ENCODE measurements at places on chromosomes 7 and 10.
A peak's percentile ranks its signal among the peaks of the same experiment; 100 is the strongest.

DNA sequence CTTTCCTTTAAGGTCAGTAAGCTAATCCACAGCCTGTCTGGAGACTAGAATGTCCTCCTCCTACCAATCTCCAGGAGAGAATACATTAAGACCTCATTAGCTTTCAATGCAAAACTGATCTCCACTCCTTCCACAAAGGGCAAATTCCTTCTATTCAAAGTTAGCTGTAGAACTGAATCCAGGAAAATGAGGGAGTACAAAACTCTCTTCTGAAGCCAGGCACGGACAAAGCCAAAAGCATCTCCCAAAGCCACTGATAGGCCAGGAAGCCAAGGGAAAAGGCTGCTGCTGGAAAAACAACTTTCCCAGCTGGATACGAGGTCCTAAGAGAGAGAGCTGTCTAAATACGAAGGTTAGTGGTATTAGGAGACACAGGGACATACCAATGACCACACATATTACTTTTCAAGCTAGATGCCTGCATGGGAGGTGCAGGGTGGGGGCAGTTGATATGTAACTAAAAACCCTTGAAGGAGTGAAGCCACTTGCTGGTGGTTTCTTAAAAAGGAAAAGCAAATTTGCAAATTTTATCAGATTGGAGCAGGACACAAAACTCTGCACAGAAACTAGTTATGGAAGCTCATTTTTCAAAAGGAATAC, 43.6 kb downstream of the MKX start:
- DNase-seq, result no peak

- no peak for DNase-seq
Measured at GRCh38 chr7:112083776-112084355, 122.3 kb downstream of the DOCK4 start.

GRCh38 chr7:18064242-18064838, 36.7 kb upstream of the PRPS1L1 start:
- DNase-seq, result peak; percentile 55

- no peak for DNase-seq
Measured at GRCh38 chr10:4595719-4596319, 230.2 kb upstream of the AKR1E2 start.

- no peak for DNase-seq
Measured at GRCh38 chr10:4839353-4839752, 13.3 kb downstream of the AKR1E2 start.

DNA sequence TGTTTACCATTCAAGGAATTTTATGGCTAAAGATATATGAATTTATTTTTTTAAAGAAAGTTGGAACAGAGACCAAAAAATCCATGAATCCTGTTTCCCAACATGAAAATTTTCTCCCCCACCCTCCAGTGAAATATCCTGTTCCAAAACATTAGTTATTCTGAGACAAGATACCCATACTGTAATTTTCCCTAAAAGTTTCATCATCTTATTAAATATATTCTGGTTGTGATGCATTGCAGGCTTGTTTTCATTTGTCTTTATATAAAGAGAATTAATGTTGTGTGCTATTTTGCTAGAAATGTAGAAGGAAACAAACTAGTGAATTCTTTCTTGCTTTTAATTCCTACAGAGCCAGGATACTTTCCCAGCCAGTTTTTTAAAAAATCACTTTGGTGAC, 106.6 kb downstream of the EXOC4 start:
- no peak for DNase-seq

DNA sequence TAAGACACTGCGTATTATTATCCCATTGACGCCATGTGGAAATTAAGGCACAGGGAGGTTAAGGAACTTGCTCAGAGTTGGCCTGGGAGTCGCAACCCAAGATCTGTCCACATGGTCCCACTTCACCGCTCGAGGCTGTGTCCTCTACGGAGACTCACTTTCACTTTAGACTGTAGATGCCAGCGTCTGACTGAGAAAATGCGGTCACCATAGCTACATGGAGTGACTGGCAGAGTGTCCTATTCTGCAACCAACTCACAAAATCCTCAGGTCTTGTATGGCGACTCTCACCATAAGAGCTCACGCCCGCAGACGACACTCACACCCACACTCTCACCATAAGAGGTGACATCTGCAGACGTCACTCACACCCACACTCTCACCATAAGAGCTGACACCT, 257.9 kb downstream of the PTPRN2 start:
- no peak for DNase-seq

GRCh38 chr7:38054199-38054598, 123.8 kb upstream of the STARD3NL start:
- no peak for DNase-seq

DNA sequence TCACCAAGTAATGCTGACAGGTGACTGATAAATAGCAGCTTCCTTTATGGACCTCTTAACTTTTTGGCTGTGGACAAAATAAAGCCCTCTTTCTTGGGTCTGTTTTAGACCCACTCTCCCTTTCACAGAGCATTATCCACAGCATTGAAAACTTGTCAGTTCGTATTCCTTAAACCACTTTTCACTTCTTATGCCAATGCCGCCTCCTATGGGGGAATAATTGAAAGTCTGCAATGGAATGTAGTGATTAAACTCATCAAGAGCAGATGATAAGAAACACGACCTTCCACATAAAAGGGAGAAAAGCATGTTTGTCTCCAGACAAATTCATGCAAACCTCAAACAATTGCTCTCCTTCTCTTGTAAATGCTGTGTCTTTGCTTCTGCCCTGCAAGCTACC, 153.4 kb downstream of the SORCS1 start:
- DNase-seq, result no peak

DNA sequence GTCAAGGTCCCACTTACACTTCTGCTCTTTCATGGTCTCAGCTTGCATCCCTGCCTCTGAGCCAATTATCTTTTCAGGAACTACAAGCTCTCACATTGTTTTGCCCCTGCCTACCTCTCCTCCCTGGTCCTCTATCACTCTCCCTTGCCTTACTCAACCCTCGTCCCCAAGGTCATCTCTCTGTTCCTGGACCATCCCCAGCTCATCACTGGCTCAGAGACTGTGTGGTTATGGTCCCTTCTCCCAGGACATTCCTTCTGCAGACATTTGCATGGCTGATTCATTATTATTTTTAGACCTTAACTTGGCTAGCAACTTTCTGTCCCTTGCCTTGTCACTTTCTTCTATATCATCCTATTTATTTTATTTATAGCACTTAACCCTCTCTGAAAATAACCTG, 17.8 kb upstream of the GPAM start:
- no peak for DNase-seq

DNA sequence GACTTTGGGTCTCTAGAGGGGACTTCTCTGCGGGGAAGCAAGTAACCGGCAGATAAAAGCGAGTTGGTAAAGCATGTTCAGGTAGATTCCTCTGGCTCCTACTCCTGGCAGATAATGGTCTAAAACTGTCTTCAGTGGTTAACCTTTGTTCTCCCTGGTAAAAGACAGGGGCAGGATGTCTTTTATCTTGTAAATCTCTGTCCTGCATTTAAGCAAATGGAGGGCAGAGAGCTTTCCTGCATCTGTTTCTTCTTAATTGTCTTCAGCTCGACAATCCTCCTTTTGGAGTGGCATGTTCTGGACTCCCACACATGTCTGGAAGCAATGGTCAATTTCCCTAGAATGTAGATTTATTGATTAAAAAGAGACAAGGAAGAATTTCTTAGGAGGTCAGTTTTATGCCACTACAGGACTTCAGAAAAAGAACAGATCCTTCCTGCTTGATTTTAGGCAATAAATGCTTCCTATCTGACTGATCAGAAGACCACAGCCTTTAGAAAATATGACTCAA, 16.6 kb downstream of the C7orf33 start:
- DNase-seq, result no peak

DNA sequence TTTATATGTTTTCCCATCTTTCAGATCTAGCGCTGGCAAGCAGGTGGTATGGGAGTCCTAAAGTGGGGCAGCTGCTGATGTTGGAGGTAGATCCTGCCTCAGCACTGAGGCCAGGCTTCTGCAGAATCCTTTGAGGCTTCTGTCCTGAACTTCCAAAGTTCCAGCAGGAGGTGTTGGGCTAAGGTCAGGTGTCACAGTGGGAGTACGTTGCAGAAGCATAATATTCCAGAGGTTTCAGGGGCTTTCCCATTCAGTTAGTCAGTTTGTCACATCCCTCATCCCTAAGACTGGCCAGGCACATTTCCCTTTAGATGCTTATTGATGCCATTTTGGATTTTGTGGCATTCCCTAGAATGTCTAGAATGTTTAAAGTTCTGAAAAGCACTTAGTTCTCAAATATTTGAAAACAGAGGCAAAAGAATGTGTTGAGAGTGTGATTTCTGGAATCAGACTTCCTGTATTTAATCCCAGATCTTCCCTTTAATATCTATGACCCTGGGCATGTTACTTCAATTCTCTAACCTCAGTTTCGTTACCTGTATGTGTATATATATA, 319.1 kb upstream of the PHYHIPL start:
- no peak for DNase-seq

- no peak for DNase-seq
Measured at GRCh38 chr10:97327348-97328294, 6.9 kb downstream of the FRAT2 start.

GRCh38 chr7:133353775-133354174, 100.9 kb downstream of the EXOC4 start:
- no peak for DNase-seq

- DNase-seq, result no peak
Measured at GRCh38 chr10:101535949-101536348, 52.1 kb downstream of the POLL start.

GRCh38 chr10:29784175-29784773, 149.5 kb upstream of the SVIL start:
- peak; percentile 98 for DNase-seq

DNA sequence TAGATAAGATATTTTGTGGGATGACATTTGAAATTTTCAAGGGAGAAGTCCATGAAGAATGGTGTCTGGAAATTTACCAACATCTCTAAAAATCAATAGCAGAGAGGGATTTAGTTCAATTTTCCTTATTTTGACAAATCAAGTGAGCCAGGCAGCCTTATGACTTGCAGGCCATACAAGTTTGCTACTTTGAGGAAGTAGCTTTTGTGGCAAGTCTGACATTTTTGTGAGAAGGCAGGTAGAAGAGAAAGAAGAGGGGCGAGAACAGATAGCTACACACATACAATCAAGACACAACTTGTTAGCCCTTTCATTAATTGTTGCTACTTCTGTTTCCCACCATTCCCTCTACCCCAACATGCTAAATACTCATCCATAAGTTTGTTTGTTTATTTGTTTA, 74.5 kb upstream of the OIT3 start:
- no peak for DNase-seq

DNA sequence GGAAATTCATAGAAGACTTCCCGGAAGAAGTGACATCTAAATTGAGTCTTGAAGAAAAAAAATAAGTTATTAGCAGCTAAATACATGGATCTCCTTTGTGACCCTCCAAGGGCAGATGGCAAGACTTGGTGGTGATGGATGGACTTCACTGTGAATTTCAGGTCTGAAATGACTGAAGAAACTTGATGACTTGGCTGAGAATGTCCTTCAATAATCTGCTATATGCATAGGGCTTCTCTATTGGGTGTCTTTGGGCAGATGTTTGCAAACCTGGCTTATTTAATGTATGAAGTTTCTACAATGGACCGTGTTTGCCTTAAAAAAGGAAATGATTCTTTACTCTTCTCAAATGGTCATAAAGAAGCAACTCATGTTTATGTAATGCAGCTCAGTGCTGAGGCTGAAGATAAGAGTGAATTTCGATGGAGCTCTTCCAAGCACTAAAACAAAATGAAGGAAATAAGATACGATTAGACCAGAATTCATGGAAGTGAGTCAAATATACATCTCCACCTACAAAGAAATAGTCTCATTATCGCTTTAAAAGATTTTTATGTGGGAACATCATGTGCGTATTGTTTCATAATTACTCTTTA, 116.6 kb upstream of the WDR11 start:
- DNase-seq, result no peak

GRCh38 chr10:16944402-16944801, 127.2 kb upstream of the RSU1 start:
- DNase-seq, result no peak

GRCh38 chr7:51455086-51455485, 138.5 kb upstream of the COBL start:
- DNase-seq, result no peak

DNA sequence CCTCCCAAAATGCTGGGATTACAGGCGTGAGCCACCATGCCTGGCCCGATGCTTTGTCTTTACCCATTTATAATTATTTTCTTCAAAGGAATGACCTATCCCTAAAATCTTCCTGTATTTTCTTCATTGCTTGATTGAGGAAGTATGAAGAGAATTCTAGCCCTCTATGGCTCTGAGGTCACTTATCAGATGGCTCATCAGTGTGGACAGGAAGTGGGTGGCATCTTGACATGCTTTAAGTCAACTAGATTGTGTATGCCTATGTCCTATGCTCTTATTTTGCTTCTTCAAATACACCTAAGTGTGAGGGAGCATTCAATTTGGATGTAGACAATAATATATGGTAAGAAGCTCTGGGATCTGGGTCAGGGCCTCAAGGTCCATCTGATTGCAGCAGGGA, 1020.5 kb downstream of the LRMDA start:
- DNase-seq, result no peak

GRCh38 chr7:37765872-37766525, 82.4 kb upstream of the NME8 start:
- no peak for DNase-seq

DNA sequence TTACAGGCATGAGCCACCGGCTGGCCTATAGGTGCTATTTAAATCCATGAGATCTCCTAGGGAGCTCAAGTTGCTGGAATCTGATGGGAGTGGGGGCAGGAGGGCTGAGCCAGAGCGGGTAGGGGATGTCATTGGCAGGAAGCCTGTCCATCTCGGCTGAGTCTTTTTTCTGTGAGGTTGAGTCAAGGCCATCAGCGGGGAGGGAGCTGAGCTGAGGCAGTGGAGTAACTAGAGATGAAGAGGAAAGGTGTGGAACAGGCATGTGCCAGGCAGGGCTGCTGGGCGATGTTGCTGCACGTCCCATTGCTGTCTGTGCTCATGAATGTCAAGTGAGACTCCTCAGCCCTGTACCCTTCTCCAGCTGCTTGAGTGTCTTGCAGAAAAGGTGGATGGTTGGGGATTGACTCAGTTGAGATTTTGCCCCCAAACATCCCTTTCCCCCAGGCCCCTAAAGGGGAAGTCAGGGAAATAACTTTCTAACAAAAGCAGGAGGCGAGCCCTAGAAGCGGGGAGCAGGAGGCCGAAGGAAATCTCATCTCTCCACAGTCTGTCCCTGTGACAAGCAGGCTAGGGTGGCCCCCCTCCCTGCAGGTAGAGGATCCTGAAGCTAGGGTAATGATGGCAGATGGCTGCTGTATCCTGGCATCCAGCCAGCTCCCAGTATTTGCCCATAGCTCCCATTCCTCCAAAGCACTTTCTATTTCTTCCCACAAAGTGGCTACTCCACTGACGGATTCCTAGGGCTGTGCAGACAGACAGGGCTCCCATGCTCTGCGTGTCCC, 5.4 kb downstream of the ATP6V1F start:
- no peak for DNase-seq

GRCh38 chr7:67896721-67897120, 900.1 kb downstream of the TYW1 start:
- no peak for DNase-seq

GRCh38 chr7:40138973-40139372, 4.2 kb downstream of the SUGCT start:
- DNase-seq, result no peak

GRCh38 chr10:107986571-107986970, 822.1 kb upstream of the SORCS1 start:
- DNase-seq, result no peak

GRCh38 chr7:149147752-149148653, 750 bp downstream of the ZNF398 start:
- peak; percentile 57 for DNase-seq

- DNase-seq, result no peak
Measured at GRCh38 chr7:52992479-52993162, 42.8 kb upstream of the POM121L12 start.

Measured in SJSA1 (cell line).